ENCODE measurements at places on chromosomes 16 and 17.

DNA sequence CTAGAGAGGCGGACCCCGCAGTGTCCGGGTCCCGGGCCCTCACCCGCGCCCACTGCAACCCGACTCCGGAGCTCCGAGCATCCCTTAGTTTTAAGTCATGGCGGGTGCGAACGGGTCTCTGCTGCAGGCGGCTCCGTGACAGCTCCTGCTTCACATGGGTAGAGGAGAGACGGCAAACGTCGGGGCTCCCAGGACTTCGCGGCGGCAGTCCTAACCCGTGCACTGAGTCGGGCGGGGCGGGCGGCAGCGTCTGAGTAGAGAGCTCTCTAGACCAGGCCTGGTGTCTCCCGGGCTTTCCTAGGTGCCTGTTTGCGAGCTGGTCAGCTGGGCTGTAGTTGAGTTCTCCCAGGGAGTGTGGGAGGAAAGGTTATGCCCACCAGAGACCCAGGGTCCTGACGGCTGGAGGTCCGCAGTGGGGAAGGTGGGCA lies 345 bp downstream of the TSC2 start:
- no peak for DNase-seq

GRCh38 chr16:48911700-48912099 lies 301.7 kb upstream of the N4BP1 start:
- DNase-seq, result no peak

DNA sequence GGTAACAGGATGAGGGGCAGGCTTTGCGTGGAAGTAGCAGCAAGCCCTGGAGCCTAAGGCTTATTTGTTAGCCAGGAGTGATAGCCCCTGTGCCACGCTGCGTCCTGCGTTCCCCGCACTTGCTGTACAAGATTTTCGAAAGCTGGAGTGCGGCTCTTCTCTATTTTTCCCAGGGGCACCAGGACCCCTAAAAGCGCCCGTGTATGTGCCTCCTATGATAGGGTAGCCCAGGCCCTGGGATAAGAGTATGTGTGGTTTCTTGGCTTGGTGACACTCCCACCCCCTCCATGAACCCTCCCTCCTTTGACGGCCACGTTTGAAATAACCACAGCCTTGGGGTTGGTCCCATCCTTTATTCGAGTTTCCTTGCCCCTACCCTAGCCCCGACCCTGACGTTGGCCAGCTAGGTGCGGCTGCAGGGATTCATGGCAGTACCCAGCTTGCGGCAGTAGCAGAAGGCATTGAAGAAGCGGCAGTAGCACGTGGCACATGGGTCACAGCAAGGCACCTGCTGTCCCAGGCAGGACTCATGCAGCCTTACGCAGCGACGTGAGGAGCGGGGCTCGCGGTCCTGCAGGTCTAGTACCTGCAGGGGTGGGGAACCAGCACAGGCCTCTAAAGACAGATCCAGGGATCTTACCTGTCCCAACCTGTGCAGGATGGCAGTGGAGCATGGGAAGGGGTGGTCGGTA lies 968 bp downstream of the AGRP start:
- peak; percentile 44 for DNase-seq

DNA sequence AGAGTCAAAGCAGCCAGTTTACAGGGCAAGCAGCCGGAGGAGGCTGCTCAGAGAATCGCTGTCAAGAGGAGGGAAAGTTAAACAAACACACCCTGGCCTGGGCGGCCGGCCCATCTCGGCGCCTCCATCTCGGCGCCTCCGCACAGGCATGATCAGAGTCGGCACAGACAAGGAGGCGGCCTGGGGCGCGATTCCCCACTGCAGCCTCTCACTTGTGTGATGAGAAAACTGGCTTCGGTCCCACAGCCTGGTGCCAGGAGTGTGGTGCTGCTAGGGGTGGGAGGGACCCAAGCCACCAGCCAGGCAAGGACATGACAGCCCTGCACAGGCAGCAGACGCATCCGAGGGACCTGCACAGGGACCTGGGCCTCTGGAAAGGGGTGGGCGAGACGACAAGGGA lies 17.7 kb downstream of the SLC38A10 start:
- DNase-seq, result no peak

DNA sequence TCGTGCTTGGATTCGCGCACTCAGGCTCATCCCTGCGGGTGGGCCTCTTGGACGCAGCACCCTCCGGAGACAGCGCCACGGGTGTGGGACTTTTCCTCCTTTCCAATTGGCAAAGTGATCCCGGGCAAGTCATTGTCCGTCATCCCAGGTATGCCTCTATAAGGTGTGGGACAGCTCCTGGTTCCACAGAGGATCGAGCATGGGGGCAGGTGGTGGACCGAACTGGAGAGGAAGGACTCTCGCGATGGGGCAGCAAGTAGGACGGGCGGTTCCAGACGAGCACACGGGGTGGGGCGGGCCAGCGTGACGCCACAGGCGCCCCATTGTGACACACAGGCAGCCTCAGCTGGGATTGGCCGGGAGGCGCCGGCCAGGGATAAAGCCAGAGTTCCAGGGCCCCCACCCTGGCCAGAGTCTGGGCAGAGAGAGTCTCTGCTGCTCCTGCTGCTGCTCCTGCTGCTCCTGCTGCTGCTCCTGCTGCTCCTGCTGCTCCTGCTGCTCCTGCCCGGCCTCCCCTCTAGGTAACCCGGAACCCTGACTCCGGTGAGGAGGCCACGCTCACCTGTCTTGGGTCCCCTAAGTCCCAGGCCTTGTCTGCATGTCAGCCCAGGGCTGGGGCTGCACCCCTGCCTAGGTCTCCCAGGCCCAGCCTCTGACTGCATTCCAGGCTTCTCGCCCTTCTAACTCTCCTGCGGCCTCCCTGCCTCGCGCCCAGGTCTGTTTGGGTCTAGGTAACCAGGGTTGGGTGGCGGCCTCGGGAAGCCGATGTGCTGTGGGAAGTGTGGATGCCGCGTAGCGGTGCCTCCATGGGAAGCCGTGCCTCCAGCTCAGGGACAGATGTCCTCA lies 38.5 kb upstream of the SLC47A1 start:
- no peak for DNase-seq

- no peak for DNase-seq
Observed at GRCh38 chr16:10121491-10121890, 60.7 kb downstream of the GRIN2A start.

DNA sequence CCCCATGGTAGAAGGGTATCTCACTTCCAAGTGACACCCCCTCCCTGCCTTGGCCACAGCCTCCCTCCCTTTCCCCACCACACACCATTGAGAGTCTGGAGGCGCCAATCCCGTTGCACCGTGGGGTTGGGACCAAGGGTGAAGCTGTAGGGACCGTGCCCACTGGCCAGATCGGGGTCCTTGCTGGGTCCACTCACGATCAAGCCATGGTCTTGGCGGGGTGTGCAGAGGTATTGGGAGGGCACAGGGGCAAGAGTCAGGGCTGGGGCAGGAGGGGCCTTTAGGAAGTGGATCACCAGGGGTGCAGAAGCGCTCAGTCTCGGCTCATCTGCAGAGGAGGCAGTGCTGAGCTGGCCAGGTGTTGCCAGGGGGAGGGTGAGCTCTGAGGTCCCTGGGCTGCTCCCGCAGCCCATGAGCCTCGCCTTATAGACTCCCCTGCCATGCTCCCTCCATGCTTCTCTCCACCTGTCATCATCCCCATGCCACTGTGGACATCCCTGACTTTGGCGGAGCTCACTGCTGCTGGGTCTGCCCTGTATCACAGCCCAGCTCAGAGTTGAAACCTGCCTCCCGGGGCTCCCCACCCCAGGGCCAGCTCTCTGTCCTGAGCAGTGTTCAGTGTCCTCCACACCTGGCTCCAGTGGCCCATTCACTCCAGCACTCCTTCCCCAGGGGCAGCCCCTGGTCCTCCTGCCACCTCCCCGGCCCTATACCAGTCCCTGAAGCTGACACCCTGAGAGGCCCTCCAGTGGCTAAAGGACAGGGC lies 8.3 kb downstream of the CDH16 start:
- DNase-seq, result no peak

GRCh38 chr17:14774774-14775173 lies 473.9 kb downstream of the HS3ST3B1 start:
- no peak for DNase-seq

- DNase-seq, result no peak
Observed at GRCh38 chr17:81980707-81981343, 3.4 kb downstream of the ASPSCR1 start.

GRCh38 chr17:75764417-75764710 lies 628 bp downstream of the GALK1 start:
- no peak for DNase-seq

- peak; percentile 87 for DNase-seq
Observed at GRCh38 chr16:89711601-89712273, 9.0 kb downstream of the VPS9D1 start.

- no peak for DNase-seq
Observed at GRCh38 chr16:9757687-9758086, 424.5 kb downstream of the GRIN2A start.

DNA sequence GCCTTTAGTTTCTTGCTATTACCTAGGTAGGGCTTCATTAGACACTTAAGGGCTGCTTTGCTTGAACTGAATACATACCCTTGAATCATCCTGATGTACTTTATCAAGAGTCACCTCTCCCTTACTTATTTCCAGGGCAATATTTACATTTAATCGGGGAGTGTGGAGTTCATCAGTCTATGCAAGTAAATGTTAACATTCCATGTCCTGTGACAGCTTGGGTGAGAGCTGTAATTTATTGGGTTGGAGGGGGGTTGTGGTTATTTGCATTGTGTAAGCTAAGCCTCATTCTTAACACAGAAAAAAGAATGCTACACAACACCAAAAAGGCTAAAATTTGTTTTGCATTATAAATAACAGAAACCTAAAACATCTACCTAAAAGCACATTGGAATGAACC lies 16.7 kb downstream of the KCNJ16 start:
- no peak for DNase-seq

DNA sequence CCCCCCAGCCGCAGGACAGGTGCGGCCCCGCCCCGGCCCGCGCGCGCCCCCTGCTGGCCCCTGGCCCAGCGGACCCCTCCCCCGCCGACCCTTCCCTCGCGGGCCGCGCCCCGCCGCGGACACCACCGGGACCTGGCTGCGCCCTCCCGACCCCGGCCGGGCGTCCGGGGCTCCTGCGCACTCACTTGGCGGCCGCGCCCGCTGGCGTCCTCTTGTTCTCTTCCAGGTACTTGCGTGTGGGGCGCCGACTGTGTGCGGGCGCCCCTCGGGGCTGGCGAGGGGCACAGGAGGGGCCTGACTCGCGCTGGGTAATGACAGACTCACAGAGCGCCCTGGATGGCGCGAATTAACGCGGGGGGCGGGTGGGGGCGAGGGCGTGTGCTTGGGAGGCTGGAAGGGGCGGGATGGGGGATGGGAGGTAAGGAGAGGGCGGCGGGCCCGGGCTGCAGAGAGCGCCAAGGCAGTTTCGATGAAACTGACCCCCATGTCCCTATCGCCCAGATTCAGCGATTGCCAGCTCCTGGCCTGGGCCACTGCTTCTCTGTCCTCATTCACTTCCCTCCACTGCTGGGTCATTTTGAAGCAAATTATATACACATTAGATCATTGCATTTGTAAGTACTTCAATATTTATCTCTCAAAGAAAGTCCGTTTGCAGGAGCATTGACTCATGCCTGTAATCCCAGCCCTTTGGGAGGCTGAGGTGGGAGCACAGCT lies 445 bp upstream of the DBNDD1 start:
- peak; percentile 57 for DNase-seq

- DNase-seq, result no peak
Observed at GRCh38 chr16:4696172-4696904, 3.0 kb downstream of the NUDT16L1 start.

DNA sequence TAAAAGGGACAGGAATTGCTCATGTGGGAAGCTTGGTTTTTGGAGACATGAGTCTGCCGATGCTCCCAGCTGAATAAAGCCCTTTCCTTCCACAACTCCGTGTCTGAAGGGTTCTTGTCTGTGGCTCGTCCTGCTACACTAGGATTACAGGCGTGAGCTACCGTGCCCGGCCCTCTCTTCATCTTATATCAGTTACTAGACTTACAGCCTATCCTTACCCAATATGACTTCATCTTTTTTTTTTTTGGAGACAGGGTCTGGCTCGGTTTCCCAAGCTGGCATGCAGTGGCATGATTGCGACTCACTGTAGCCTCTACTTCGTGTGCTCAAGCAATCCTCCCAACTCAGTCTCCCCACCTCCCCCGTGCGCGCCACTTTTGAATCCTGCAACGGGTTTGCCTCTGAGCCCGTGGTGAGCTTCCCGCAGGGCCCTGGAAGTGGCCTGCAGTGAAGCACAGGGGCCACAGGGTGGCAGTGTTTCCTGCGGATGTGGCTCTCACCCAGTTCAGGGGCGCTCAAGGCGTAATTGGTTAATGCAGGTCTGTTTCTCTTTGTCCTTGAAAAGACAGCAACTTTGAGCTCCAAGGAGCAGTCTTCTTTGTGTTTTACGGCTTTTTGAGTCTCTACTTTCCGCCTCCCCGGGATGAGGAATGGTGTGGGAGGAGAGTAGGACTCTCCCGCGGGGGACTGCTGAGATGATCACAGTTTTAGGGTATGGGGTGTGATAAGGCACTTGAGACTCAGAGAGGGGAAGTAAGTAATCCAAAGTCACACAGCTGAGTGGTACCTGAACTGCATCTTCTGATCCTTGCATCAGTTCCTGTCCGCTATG lies 22.7 kb upstream of the GPRC5B start:
- peak; percentile 74 for DNase-seq

DNA sequence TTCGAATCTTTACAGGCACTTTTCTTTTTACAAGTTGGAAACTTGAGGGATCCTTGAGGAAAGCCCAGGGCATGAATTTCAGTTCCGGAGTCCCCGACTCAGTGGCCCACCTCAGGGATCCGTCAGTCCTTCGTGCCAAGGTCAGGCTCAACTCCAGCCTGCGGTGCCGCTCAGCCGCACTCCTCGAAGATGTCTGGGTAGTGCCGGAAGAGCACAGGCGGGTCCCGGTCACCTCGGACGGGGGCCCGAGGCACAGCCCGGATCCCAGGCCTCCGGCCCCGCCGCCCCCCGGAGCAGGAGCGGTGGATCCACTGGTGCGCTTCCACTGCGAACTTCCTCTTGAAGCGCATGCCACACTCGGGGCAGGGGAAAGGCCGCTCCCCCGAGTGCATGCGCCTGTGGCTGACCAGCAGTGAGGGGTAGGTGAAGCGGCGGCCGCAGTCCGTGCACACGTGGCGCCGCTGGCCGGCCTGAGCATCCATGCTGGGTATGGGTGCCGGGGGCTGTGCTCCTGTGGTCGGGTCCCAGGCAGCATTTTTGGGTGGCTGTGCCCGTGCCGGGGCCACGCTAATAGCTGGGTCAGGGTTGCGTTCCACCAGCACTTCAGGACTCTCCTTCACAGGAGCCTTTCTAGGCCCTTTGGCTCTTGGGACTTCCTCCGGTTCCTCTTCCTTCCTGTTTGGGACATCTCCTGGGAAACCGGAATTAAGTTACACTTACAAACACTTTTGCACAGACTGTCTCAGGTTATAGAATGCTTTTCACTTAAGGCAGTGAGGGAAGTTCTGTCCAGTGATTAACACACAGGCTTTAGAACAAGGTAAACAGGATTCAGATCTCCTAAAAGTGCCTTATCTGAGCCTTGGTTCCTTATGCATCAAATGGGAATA lies 1.5 kb downstream of the ZNF688 start:
- no peak for DNase-seq
